ENCODE measurements at places on chromosomes 1 and 21.

GRCh38 chr21:15219039-15219438 is 154.2 kb upstream of the NRIP1 start:
- no peak for DNase-seq

DNA sequence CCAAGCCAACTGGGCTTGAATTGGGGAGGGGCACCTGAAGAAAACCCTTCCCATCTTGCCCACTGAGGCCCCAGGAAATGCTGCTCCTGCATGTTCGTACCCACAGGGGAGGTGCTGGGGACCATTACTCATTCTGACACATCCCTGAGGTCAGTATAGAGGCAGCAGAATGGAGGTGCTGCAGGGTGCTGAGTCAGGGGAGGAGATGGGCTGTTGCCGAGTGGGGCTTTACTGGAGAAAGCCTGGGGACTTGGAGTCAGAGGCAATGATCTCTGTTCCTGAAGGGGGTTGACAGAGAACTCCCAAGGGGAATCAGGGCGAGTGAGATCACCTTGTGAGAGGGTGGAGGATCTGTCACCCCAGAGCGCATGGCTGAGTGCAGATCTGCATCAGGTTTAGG is 40.2 kb upstream of the KCNA10 start:
- DNase-seq, result no peak

GRCh38 chr21:25169370-25169769 is 437.9 kb downstream of the MRPL39 start:
- no peak for DNase-seq

GRCh38 chr1:154599658-154600057 is 8.3 kb downstream of the ADAR start:
- DNase-seq, result no peak

DNA sequence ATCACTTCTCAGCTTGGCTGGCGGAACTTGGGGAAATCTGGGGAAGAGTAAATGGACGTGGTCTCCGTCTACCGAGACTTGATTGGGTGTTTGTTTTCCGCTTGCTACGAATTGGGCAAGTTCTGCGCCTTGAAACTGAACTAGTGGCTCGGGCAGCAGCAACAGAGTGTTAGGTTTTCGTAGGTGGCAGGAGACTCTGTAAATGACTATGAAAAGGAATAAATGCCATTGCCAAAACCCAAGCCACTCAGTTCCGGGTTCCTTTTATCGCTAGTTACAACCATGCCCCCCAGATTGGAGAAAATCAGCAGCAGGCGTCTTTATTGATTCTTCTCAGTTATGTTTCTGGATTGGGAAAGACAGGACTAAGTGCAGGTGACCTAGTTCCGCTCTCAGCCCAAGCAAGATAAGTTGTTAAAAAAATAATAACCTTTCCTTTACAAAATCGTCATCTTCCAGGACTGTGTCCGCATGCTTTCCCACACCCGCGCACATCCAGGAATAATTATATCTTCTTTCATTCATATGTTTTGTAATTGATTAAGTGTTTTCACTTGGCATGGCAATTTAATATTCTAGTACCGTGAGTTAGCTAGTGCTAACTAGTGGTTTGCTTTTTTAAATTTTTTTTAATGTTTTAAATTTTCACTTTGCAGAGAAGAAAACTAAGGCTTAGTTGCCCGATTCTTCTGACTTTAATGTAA is 3.4 kb downstream of the LHX9 start:
- no peak for DNase-seq

DNA sequence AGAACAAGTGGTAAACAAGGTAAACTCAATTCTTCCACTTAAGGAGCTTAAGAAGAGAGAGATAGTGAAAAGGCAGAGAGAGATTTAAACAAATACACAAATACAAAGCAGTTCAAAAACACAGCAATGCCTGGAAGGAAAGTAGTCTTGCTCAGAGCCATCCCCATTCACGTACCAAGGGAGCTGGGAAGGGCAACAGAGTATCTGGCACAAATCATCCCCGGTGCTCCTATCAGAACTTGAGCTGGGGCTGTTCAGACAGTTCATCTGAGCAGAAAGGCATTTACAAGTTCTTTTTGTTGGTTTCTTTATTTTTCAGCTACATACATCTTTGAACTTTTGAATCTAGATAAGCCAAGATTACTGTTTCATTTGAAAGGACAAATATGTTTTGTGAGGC is 233.9 kb downstream of the KCNH1 start:
- no peak for DNase-seq

DNA sequence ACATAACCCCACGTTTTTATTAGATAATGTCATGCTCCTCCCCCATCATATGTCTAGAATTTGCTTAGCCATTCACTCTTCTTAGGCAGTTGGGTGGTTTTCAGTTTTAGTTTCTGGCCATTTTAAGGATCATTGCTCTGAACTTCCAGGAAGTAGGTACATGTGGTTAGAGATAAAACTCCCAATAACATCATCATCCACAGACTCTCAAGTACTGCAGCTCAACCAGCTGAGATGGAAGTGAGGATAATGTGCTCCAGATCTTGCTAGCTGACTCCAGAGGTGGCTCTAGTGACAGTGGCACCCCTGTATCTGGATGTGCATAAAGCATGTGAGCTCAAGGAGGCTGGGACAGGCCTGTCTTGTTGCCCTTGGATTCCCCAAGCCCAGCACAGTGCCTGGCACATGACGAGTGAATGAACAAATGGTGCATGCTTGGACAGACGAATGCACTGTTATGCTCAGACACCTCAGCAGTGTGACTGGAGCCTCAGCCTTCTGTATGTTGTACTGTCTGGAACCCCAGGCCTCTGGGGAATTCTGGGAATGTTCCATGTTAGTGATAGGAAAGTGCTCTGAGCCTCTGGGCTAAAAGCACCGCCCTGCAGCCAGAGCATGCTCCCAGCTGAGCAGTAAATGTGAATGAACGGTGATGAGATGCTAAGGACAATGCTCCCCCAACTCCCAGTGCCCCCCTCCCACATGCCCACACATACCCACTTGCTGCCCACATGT is 16.4 kb upstream of the KCNN3 start:
- peak; percentile 10 for DNase-seq

Data from NCI-H2171 treated with DMSO at 0.1 percent for 48 hours (cell line).